ENCODE measurements at places on chromosomes 16 and 17.

- no peak for DNase-seq
Observed at GRCh38 chr16:28162326-28162877, 49.4 kb downstream of the XPO6 start.

DNA sequence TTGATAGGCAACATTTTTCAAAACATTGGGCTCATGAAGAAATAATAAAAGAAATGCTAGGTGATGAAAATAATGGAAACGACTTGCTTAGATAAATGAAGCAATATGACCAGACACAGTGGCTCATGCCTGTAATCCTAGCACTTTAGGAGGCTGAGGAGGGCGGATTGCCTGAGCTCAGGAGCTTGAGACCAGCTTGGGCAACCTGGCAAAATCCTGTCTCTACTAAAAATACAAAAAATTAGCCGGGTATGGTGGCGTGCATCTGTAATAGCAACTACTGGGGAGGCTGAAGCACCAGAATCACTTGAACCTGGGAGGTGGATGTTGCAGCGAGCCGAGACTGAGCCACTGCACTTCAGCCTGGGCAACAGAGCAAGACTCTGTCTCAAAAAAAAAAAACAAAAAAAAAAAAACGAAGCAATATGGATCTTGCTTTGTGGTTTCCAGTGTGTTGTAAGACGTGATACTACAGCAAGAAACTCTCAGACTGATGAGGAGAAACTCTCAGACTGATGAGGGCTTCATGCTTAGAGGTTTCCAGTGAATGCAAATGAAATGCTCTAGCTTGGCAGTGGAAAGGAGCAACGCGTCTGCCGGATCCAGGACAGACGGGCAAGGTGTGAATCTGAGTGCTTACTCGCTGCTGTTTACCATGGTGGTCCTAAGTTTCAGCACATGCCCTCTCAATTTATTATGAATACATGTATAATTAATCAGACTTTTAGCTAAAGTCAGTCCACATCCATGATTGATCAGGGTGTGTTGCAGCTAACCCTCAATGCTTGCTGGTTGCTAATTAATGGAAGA is 11.5 kb upstream of the IGF2BP1 start:
- DNase-seq = no peak

DNA sequence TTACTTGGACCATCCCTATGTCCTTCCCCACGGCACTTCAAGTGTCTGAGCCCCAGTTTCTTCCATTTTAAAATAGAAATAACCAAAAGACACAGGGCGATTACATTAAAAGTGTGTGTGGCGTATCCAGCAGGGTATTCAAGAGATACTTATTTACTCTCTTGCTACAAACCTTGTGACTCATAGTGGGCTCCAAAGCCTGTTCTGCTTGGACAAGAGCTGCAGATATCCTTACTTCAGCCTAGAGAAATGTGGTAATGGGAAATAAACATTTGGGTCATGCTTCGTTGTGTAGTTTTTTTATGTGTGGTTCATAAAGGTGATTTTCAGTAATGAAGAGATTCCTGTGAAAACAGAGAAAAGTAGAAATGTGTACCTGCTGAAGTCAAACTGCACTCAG is 288.9 kb upstream of the CDH11 start:
- DNase-seq = no peak

- no peak for DNase-seq
Observed at GRCh38 chr17:37698132-37698910, 46.5 kb downstream of the HNF1B start.

GRCh38 chr17:37671824-37672547 is 28.7 kb upstream of the DDX52 start:
- no peak for DNase-seq

DNA sequence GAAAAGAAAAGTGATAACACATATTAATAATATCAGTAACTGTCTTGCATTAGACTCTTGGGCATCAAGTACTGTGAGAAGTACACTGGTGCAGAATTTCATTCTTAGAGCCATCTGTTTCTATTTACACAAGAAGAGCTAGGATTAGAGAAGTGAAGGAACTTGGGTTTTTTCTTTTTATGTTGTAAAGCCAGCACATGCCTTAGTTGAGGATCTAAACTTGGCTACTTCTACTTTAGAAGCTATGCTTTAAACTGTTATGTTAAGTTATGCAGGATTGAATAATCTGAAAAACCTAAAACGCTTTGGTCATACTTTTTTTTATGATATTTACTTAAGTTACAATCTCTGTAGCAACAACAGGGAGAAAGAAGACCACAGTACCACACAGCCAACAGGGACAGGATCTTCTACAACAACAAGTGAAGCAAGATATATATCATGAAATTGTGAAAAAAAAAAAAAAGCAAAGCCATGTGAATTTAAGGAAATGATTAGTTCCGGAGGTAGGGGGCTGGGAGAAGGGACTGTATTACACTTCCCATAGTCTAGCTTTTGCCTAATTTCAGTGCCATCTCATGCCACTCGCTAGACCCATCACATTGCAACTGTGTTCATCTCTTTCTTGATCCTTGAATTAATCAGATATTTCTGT is 305.1 kb upstream of the GOT2 start:
- no peak for DNase-seq

DNA sequence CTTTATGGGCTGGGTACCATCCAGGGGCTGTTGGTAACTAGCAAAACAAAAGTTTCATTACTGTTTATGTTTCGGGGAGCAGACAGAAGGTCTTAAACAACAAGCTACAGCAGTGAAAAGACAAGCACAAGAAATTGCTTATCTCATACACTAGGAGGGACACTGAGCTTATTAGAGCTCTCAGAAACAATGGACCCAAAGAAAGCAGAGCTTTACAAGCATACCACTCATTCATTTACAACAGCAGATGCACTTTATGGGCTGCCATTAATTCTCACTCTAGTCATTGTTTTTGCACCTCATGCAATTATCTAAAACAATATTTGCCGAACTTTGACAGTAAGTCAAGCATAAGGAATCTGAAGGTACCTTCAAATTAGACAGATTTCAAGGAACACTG is 10.0 kb downstream of the KRT16 start:
- DNase-seq = no peak

- DNase-seq = no peak
Observed at GRCh38 chr16:86901483-86901882, 323.1 kb downstream of the FOXL1 start.

DNA sequence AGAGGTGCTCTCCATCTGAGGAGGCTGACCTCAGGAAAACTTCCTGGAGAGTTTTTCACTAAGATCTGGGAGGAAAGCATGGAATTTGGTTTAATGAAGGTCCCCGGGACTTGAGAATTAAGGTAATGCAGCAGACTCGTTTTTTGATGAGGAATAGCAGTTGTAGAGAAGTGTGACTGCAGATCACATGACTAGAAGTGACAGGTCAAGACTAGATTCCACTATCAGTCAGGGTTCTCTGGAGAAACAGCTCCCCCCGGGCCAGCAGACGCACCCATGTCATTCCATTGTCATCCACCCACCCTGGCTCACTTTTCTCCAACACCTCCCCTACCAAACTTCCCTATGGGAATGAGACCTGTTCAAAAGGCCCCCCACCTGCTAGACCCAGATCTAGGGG is 1.9 kb upstream of the DHRS13 start:
- DNase-seq = no peak

Measured in Kasumi-1 (cell line).